Trophoblast cell (in vitro differentiated cells and primary cell): ENCODE measurements at places on chromosomes 1 and 21.

GRCh38 chr1:248812736-248813425 lies 12.8 kb downstream of the SH3BP5L start:
- no peak for DNase-seq

GRCh38 chr21:40623528-40623927 lies 223.4 kb downstream of the DSCAM start:
- DNase-seq: no peak

GRCh38 chr1:214454569-214455396 lies 96.6 kb downstream of the PTPN14 start:
- no peak for DNase-seq

GRCh38 chr1:60173729-60174505 lies 100.3 kb upstream of the C1orf87 start:
- no peak for DNase-seq
